ENCODE measurements at places on chromosomes 5 and 9. TPM values are rescaled to one million over a fixed set of nuclear protein-coding genes. Genes with fewer than 3 reads are reported as not detected.

The SLC34A1 gene
- not detected for total RNA-seq

The NR5A1 gene
- total RNA-seq, result 198 TPM

The UHRF2 gene
- 25.7 TPM for total RNA-seq

The TMEM252 gene
- not detected for total RNA-seq

The CORO2A gene
- 2.3 TPM for total RNA-seq

The AHRR gene
- total RNA-seq, result 2.7 TPM

The SV2C gene
- total RNA-seq, result not detected

The ALDH1A1 gene
- 180 TPM for total RNA-seq

The NUTM2F gene
- not detected for total RNA-seq

The ADRA1B gene
- total RNA-seq, result 1.5 TPM

The PAPPA gene
- 9.4 TPM for total RNA-seq

The MARCOL gene
- total RNA-seq, result not detected

The MAT2B gene
- 43.5 TPM for total RNA-seq

The GFI1B gene
- total RNA-seq, result not detected

The PARP8 gene
- 14.3 TPM for total RNA-seq

The WDR38 gene
- not detected for total RNA-seq

The IL33 gene
- total RNA-seq, result 20.8 TPM

The CDC20B gene
- not detected for total RNA-seq

The GABRA6 gene
- total RNA-seq, result not detected

The PRLR gene
- 145 TPM for total RNA-seq

The AMACR gene
- 25.6 TPM for total RNA-seq

The CDH9 gene
- not detected for total RNA-seq

The GABRA1 gene
- total RNA-seq, result not detected

The CLIC3 gene
- total RNA-seq, result 0.70 TPM
